Activated CD8-positive, alpha-beta T cell treated with anti-CD3 and anti-CD28 coated beads for 36 hours (primary cell): ENCODE measurements at places on chromosomes 4 and X.
A peak's percentile ranks its signal among the peaks of the same experiment; 100 is the strongest.

GRCh38 chr4:55530167-55530566 is 16.5 kb downstream of the CLOCK start:
- no peak for DNase-seq

DNA sequence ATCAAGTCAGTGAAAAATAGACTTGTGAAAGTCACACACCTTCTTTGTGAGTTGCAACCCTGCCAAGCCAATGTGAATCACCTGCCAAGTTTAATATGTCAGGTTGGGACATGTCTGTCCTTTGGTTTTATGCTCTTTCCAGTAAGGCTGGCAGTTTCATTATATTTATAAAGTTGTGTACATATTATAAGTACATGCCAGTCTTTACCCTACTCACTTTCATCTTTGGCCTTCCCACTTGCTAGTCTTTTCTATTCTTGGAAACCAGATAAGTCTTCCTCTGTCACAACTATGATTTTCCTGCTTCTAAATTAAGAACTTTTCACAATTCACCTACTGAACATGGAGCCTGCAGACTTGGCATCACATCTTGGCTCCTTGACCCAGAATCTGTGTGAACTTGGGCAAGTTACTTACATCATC is 680.7 kb upstream of the BOD1L1 start:
- DNase-seq = no peak

- peak; percentile 49 for DNase-seq
Measured at GRCh38 chrX:154412468-154412867, 1.1 kb downstream of the TAFAZZIN start.

DNA sequence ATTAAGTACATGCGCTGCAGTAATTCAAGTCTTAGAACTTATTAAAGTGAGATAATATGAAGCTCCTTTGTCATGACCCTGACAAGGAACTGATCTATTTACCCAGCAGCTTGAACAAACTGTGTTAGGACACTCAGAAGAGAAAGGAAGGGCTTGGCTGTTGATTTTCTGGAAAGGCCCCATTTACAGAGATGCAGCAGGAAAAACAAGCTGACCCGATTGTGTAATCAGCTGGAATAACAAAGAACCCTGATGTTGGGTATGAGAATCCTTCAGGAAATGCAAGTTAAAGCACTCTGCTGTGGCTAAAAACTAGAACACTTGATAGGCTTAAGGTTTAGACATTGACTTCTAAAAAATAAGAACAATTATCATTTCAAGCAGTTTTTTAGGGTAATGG is 64.8 kb downstream of the TBC1D9 start:
- DNase-seq = no peak

- no peak for DNase-seq
Measured at GRCh38 chrX:72078411-72078810, 53.3 kb downstream of the RTL5 start.

GRCh38 chrX:23269923-23270322 is 64.7 kb upstream of the PTCHD1 start:
- DNase-seq = no peak

DNA sequence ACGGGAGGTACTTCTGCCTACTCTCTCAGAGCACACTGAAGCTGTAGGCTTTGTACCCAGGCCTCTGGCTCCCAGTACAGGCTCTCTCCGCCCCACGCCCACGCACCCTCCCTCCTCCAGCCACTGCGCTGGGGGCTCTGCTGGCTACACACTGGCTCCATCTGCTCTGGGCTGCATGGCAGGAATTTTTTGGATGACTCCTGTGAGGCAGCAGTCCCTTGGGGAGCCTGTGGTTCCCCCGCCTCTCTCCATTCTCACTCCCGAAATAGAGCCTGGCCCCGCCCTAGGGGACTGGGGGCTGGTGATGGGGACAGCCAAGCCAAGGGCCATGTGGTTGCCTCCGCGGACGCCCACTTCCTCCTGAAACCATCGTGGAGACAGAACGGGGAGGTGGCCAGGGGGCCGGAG is 58.1 kb upstream of the ADRA2C start:
- DNase-seq = no peak

- DNase-seq = no peak
Measured at GRCh38 chr4:144300616-144301015, 160.1 kb upstream of the GYPA start.

- DNase-seq = no peak
Measured at GRCh38 chr4:169440446-169440845, 169.7 kb upstream of the SH3RF1 start.
